CD4-positive, alpha-beta memory T cell (primary cell): ENCODE measurements at places on chromosomes 1 and 21. TPM values are rescaled to one million over a fixed set of nuclear protein-coding genes. Genes with fewer than 3 reads are reported as not detected.
A peak's percentile ranks its signal among the peaks of the same experiment; 100 is the strongest.

DNA sequence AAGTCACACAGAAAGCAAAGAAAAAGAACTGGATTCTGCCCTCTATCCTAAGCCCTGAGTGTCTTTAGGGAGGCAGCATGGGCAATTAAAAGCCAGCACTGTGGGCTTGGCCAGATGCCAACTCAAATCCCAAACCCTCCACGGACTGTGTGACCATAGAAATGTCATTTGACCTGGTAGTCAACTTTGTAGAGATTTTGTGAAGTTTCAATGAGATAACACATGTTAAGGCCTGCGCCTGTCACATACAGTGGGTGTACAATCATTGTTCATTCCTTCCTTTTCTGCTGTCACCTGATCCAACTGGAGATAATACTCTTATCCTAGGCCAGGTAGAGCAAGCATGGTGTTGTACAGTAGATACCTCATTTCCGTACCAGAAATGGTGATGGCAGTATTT is 54.2 kb downstream of the TMEM53 start:
- no peak for DNase-seq
- no peak overlapping the region for H3K4me3 ChIP-seq
- no peaks in the 10 kb centered on the region for H3K27me3 ChIP-seq
- H3K36me3 ChIP-seq = no peaks in the 10 kb centered on the region
- H3K4me1 ChIP-seq = no peaks in the 10 kb centered on the region

DNA sequence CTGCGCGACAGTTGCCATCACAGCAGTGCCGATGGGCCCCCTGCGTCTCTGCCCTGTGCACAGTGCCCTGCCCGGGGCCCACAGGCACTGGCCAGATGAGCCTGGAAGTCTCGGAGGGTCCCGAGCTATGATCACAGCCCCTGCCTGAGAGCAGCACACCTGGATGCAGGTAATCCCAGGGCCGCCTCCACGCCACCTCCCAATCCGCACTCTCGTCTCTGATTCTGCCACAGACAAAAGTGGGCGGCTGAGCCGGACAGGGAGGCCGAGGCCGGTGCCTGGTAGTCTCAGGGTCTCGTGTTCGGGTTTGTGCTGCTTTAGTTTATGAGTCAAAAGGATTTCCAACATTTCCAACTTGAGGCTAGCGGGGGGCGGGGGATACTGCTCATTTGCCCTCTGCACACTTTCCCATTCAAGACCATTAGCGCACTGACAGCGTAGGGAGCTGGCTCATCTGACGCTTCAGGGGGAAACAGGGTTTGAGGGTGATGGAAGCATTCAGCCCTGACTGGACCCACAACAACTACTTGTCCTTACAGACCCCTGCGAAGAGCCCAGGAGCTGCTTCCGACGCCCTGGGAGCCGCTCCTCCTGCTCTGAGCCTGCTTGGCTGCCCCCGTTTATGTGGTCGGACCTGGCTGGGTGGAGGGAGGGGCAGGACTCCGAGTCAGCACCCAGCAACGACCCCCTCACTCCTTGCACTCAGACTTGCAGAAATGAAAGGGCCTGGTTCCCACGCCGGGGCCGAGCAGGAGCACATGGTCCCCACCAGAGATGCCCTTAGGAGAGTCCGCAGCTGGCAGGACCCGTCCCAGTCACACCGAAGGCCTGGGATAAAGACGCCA is 1.8 kb upstream of the TTC34 start:
- H3K36me3 ChIP-seq = no peaks in the 10 kb centered on the region
- H3K27ac ChIP-seq = no peak overlapping the region
- H3K4me1 ChIP-seq = no peaks in the 10 kb centered on the region
- DNase-seq = no peak

DNA sequence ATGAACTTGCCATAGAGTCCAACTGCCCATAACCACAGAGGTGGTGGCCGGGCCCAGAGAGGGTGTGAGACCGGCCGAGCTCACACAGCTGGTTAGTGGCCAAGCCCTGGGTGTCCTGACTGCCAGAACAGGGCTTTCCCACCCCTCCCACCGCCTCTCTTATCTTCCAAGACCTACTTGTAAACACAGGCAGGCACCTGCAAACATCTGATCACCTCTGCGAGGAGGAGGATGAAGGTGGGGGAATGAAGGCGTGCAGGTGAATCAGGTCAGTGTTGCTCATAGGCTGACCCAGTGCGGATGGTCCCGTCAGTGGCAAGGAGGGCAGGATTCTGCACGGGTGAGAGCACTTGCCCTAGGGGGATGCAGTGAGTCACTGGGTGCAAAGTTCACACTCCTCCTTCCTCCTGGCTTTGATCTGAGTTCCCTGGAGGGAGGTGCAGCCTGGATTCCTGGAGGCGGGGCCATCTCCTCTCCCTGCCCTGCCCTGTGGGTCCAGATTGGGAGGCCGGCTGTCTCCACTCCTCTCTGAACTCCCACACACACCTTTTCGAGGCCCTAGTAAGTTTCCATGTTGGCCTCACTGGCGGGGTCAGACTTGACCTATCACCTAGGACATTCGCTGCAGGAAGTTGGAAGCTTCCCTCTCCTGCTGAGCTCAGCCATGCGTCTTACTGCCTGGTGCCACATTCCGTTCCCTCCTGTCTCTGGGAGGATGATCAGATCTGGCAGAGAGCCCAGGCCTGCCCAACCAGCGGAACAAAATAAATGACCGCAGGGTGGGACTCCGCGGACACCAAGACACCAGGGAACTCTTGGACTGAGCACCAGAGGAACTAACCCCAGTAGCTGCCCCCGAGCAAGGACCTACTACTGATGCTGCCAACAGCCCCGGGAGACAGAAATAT is 7.3 kb downstream of the UQCRHL start:
- no peaks in the 10 kb centered on the region for H3K4me1 ChIP-seq
- no peak for DNase-seq
- no peak overlapping the region for H3K4me3 ChIP-seq
- H3K27me3 ChIP-seq = no peaks in the 10 kb centered on the region

GRCh38 chr1:160682983-160683865 is 28.4 kb downstream of the CD48 start:
- DNase-seq = peak; percentile 46
- H3K27ac ChIP-seq = peak overlapping the region; percentile 55
- no peak overlapping the region for H3K4me3 ChIP-seq

The CFHR1 gene
- not detected for total RNA-seq

The CAPN8 gene
- total RNA-seq = 0.55 TPM

The NEXN gene
- total RNA-seq = 0.67 TPM

The LCE6A gene
- not detected for total RNA-seq
